Retinal pigment epithelial cell (primary cell): ENCODE measurements at places on chromosomes 2 and 18.
A peak's percentile ranks its signal among the peaks of the same experiment; 100 is the strongest.

DNA sequence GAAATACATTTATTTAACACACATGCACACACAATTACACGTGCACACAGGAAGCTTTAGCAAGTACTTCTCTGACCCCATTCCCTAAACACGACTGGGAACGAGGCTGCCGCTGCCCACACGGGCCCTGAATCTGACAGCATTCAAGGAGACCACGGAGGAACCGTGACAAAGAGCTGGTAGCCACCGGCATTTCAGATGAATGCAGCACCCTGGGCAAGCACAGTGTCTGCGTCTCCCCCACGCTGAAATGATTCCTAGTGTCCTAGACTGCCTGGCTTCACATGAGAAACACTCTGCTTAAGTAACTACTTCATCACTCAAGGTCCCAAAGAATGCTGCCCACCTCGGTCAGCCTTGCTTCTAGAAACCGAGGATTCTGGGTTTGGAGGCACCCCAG, 95.0 kb downstream of the HDAC4 start:
- DNase-seq: no peak

- no peak for DNase-seq
Measured at GRCh38 chr2:46305767-46306166, 8.6 kb downstream of the EPAS1 start.

DNA sequence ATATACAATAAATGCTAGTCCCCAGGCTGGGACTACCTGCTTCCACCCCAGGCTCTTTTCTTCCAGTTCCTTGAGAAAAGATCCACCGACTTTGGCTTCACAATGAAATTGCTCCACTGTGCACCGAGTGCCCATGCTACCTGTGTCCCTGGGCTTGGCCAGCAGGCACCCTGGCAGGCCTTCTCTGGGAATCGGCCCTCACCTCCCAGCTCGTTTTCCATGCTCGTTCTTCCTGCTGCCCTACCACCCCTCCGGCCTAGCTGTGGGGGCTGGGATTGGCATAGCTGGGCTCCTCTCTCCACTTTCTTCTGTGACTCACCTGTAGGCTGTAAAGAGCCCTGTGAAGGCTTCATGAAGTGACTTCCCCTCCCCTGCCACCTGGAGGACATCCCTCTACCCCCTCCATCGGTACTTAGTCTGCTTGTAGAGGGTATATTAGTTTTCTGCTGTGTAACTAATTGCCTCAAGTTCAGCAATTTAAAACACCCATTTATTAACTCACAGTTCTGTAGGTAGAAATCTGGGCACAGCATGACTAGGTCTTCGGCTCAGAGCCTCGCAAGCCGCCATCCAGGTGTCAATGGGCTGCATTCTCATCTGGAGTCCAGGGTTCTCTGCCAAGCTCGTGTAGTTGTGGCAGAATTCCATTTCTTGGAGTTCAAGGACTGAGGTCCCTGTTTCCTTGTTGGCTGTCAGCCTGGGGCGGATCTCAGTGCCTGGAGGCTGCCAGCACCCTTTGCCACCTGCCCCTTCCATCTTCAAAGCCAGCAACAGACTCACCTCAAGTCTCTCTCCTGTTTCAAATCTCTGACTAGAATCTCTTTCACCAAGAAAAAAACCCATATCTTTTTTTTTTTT, 57.6 kb downstream of the DPYSL5 start:
- DNase-seq: no peak

- no peak for DNase-seq
Measured at GRCh38 chr2:240635121-240635997, 10.1 kb downstream of the GPR35 start.

DNA sequence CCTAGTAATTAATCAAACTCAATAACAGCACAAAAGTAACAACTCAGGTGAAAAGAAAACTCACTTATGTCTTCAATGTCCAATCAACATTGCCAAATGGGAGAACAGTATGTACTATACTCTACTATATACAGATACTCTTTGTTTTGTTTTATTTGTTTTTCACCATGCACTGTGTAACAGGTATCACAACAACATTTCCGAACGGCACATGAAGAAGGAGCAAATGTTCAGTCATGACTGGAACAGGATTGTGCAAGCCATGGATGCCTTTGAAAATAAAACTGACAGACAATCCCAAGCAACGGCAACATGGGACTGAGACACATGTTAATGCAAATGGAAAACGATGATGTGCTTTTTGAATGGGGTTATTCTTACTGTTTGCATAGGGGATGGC, 334.9 kb upstream of the THUMPD2 start:
- DNase-seq: no peak

- no peak for DNase-seq
Measured at GRCh38 chr2:106536490-106536889, 49.3 kb downstream of the CD8B2 start.

DNA sequence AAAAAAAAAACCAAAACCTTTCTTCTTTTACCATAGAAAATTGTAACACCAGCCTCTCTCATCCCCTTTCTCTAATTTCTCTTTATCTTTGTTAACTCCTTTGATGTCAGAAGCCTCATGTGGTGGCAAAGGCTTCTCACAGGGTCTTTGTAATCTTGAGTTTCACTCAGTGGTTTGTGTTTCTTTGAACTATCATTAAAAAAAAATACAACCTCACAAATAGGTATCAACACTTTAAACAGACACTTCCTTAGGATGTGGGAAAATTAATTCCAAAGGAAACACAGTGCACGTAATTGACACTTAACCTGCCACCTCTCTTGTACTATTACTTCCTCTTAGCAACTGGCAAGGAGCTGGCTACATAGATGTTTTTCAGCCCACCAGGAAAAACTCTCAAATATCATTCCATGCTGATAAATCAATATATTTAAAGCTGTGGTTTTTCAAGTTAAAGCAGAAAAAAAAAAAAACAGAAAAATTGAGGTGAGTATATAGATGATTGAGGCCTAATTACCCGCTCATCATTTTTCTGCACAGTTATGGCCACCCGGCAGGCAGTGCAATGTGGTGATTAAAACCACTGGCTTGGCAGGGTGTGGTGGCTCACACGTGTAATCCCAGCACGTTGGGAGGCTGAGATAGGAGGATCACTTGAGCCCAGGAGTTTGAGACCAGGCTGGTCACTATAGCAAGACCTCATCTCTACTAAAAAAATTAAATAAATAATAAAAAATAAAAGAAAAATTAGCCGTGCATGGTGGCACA, 193.5 kb downstream of the MYO3B start:
- no peak for DNase-seq

DNA sequence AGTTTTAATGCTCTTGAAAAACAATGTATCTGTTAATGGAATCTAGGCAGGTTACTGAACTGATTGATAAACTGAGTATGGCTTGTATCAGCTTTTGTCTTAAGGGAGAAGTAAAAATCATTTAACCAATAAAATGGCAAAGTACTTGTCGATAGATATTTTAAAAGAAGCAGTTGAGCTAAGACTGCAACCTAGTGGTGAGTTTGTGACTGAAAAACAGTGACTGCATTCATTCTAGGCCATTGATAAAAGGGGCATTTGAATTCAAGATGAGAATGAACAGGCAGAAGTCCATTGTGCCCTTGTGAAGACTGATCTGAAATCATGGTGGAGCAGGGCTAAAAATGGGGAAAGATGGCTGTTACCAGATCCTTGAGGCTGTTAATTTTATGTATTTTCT, 59.4 kb upstream of the MSTN start:
- DNase-seq: no peak

DNA sequence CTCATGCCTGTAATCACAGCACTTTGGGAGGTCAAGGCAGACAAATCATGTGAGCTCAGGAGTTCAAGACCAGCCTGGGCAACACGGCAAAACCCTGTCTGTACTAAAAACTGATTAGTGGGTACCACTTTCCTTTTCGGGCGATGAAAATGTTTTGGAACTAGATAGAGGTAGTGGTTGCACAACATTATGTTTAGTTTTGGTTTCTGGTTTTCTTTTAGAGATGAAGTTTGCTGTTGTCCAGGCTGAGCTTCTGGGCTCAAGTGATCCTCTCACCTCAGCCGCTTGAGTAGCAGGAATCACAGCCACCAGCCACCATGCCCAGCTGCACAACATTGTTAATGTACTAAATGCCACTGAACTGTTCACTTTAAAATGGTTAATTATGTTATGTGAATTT, 27.6 kb downstream of the AAK1 start:
- DNase-seq: no peak

GRCh38 chr2:166344286-166345113, 31.2 kb downstream of the SCN9A start:
- no peak for DNase-seq

DNA sequence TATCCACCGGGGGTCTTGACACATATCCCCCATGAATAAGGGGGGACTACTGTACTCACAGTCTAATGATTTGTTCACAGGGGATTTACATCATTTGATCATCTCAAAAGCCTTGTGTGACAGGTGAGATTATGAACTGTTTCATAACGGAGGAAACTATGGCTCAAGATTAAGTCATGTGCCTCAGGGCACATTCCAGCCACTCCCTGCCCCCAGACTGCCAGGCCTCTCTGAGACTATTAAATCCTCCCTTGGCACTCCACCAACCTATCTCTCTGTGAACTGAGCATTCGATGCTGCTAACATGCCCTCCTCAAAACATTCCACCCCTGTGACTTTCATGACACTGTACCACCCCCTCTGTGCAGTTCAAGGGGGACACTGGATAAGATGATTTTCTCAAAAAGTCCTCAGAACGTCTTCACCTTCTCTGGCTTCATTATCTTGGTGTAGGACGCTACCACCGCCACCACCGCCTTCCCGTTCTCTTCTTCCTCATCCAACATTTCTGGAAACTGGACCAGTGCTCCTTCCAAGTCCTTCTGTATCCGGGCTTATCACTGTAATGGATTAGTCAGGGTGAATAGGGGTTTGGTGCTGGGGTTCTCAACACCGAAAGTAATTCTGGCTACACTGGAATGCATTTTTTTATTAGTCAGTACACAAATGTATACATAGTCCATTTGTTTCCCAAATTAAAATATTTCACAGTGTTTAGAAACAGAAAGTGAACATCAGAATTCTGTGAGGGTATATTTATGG, 169.6 kb downstream of the KCNS3 start:
- DNase-seq: peak; percentile 91

- DNase-seq: no peak
Measured at GRCh38 chr2:24080701-24081100, 3.9 kb downstream of the TP53I3 start.

DNA sequence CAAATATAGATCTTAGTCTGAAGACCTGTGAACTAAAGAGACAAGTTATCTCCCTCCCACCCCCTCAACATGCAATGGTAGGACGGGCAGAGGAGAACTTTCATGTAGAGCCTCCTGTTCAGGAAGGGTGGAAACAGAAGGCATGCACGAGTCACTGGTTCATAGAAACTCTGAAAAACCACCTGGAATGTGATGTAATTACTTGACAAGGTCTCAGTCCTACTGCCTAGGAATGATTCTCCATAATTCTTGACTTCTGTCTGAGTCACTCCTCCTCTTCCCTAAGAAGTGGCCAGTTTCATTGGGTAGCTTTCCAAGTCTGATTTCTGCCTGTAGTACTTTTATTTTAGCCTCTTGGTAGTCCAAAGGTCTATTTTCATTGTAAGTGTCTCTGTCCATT, 277.3 kb downstream of the PTPRM start:
- no peak for DNase-seq

DNA sequence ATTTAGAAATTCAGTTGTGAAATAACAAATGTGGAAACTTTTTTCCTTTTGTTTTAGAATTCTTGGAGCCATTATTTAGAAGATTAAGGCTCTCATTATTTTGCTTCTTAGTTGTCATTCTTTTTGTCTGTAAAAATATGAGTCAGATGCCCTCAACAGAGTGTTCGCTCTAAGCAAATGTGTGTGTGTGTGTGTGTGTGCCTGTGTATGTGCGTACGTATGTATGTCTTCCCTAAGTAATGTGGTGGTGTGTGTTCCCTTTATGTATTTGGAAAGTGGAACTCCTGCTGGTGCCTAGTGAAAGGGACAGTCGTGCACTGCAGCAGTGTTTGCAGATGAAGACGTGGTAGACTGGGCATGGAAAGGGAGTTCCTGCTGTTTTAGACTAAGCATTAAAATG, 27.5 kb downstream of the ZNF407 start:
- DNase-seq: no peak

GRCh38 chr2:36696533-36696932, at the start of gene VIT:
TSS of gene VIT (plus strand) at chr2:36696707. CDS start at chr2:36716371, 19,664 bp downstream.
- DNase-seq: no peak

DNA sequence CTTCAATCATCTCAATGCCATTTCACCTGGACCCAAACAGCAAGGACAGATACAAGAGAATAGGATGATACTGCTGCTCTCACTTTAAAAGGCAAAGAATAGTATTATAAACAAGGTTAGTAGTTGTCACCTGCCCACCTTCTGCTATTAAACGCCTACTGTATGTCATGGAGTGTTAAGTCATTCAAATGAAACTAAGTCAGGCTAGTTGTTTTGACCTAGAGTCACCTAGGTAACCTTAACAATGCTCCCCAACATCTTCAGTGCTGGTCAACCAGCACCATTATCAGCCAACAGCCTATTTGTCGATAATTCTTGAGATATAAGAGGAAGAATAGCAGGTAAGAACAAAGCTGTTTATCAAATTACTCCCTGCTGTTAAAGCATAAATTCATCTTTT, 39.2 kb downstream of the TRIP12 start:
- no peak for DNase-seq

- DNase-seq: no peak
Measured at GRCh38 chr2:74415762-74416395, 5.5 kb downstream of the C2orf81 start.

DNA sequence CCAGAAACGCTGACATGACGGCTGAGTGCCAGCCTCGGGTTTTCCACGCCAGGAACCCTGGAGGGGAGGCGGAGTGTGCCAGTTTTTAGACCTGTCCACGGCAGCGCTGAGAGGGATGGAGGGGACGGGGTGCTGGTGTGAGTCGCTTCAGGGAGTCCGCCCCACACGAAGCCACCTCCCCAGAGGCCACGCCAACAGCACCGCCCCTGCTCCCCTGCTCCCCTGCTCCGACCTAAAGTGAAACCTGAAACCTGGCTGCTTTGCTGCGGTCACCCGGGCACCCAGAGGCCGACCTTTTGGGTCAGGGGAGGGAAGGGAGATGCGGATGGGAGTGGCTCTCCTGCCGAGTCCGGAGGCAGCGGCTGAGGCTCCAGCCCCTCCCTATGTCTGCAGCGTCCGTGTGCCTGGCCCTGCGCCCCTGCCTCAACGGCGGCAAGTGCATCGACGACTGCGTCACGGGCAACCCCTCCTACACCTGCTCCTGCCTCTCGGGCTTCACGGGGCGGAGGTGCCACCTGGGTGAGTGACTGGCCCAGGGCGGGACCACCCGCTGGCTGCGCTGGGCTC, 38.1 kb downstream of the SNED1 start:
- no peak for DNase-seq

GRCh38 chr2:21438949-21439348, 315.2 kb downstream of the TDRD15 start:
- DNase-seq: peak; percentile 22

DNA sequence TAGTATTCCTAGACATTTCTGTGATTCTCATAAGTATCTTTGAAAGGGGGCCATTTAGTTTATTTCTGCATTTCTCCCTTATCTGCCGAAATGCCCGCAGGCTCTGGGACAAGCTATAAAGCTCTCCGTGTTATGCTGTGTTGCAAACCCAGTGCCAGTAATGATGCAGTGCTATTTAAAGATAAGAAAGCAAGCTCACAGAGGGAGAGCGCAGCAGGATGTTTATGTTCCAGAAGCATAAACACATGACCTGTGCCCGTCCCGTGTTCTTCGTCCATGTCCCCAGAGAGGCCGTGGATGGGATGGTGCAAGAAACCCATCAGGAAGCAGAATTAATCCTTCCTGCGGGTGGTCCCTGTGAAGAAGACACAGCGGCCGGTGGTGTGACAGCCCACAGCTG, 99.4 kb downstream of the NEDD4L start:
- DNase-seq: no peak
